ENCODE measurements at places on chromosomes 3 and 15. TPM values are rescaled to one million over a fixed set of nuclear protein-coding genes. Genes with fewer than 3 reads are reported as not detected.

GPR149 gene
- not detected for total RNA-seq

CHST2 gene
- total RNA-seq, result 0.69 TPM

KAT2B gene
- total RNA-seq, result 7.2 TPM

GOLGA8O gene
- 0.27 TPM for total RNA-seq

CALML4 gene
- total RNA-seq, result 9.3 TPM

DNAH12 gene
- 0.03 TPM for total RNA-seq

NANOGP8 gene
- not detected for total RNA-seq

CLEC3B gene
- total RNA-seq, result not detected

CX3CR1 gene
- not detected for total RNA-seq

POMGNT2 gene
- total RNA-seq, result 6.3 TPM

PPP2R3A gene
- 3.3 TPM for total RNA-seq

DUOXA2 gene
- total RNA-seq, result not detected

TUSC7 gene
- total RNA-seq, result not detected

DPPA2 gene
- not detected for total RNA-seq

BNC1 gene
- 0.47 TPM for total RNA-seq

ANKDD1A gene
- total RNA-seq, result 1.8 TPM

CLRN1 gene
- not detected for total RNA-seq

ADGRG7 gene
- total RNA-seq, result not detected

RSL24D1 gene
- total RNA-seq, result 98.6 TPM

CCR3 gene
- total RNA-seq, result not detected

GOLGA8G gene
- not detected for total RNA-seq

DCLK3 gene
- 0.01 TPM for total RNA-seq

OR5H1 gene
- total RNA-seq, result not detected

HCLS1 gene
- total RNA-seq, result 0.14 TPM

TMCO5A gene
- not detected for total RNA-seq

NEK4 gene
- total RNA-seq, result 15.1 TPM

GUCA1C gene
- not detected for total RNA-seq

RGMA gene
- 0.19 TPM for total RNA-seq

STX19 gene
- total RNA-seq, result not detected

GOLGA8R gene
- 0.12 TPM for total RNA-seq

TGM5 gene
- total RNA-seq, result not detected

LRRC15 gene
- 0.10 TPM for total RNA-seq

HCN4 gene
- 0.22 TPM for total RNA-seq

DAZL gene
- total RNA-seq, result not detected

ROBO2 gene
- not detected for total RNA-seq

DHFR2 gene
- total RNA-seq, result 2.9 TPM

PRTG gene
- 11.0 TPM for total RNA-seq

DUOX1 gene
- total RNA-seq, result not detected

SPINK8 gene
- not detected for total RNA-seq

NEDD4 gene
- total RNA-seq, result 57.2 TPM

DNAJA4 gene
- total RNA-seq, result not detected

PDE8A gene
- 31.3 TPM for total RNA-seq
